Fibroblast of pulmonary artery (primary cell): ENCODE measurements at places on chromosomes 3 and 15.
A peak's percentile ranks its signal among the peaks of the same experiment; 100 is the strongest.

DNA sequence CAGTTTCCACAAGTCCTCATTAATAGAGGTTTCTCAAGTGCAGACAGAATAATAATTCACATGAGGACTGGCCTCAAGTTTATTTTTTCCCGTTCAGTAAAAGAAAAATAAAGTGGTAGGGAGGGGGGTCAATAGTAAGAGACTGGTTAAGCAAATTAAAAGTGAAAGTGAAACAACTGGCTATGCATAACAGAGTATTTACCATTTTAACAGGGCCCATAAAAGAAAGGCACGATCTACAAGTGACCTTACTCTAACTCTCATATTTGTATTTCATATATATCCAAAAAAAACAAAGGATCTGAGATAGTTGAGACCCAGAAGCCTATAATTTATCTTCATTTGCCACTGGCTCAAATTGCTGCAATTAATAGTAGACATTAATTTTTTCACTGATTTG lies 686.3 kb downstream of the NTRK3 start:
- no peak for DNase-seq

- peak; percentile 40 for DNase-seq
These were observed 64.3 kb upstream of the LEKR1 start for GRCh38 chr3:156761713-156762451.

GRCh38 chr15:42591238-42591934 lies 16.0 kb downstream of the STARD9 start:
- DNase-seq: peak; percentile 60

GRCh38 chr3:54899273-54899672 lies 28.6 kb downstream of the LRTM1 start:
- no peak for DNase-seq

DNA sequence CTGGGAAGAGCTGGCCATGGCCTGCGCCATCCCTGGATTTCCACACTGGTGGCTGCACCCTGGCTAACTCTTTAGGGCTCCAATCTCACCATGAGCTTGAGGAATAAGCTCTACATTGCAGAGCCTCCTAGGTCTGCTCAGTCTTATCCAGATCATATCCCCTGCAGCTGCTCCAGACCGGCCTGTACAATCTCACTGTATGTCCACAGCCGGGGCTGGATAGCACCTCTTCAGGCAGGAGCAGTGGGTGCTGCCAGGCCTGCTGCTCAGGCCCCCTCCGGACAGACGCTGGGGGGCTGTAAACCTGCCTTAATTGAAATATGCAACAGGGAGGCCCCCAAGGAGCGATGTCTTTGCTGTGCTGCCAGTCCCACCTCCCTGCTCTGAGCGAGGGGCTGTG lies 15.6 kb downstream of the INSYN1 start:
- DNase-seq: no peak

GRCh38 chr3:55446850-55447249 lies 40.3 kb downstream of the WNT5A start:
- no peak for DNase-seq

DNA sequence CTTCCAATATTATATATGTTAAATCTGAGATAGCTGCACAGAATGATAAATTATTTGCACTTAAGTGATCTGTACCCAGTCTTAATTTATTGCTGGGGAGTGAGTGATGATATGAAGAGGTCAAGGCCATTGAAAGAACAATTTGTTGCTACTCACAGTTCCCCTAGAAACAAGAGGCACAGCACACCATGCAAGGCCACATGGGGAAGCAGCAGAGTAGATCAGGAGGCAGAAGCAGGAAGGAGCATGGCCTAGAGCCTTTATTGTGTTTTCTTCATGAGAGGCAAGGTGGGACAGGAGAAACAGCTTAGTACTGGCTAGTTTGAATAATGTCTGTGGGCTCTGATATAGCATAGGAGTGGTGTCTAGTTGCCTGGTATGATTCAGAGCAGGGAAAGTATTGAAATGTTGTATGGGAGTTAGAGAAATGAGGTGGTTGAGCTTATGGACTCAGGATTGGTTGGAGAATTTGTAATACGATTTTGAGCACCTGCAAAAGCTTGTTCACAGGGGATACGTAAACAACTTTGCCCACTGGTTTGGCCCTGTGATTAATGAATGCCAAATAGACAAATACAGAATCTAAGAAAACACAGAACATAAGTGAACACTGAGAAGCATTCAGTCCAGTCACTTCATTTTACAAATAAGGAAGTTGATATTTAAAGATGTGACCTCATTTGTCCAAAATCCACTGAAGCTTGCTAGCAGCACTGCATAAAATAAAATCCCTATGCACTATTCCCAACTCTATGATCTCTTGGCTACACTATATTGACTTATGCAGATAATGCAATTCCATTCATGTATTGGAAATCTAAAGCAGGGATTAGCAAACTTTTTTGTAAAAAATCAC lies 71.7 kb downstream of the TMCO5A start:
- no peak for DNase-seq

- DNase-seq: no peak
These were observed 155.7 kb downstream of the CHDH start for GRCh38 chr3:53690521-53690920.

DNA sequence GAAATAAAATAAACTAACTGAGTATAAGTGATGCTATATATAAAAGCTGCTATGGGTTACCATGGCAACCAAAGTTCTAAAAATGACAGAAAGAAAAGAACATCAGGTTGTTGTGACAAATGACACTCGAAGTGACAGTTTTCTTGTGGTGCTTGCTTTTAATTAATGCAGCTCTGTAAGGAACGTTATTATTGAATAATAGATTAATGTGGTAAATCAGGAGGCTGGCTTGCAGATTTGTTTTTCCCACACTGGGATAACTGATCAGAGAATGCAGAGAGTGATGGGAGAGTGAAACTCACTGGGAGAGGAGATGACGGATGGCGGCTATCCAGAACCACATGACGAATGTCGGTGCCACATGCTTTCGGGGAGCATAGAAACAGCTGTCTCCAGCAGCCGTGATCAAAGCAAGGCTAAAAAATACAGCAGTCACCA lies 207.0 kb upstream of the ATP10A start:
- no peak for DNase-seq

- no peak for DNase-seq
These were observed 87.5 kb downstream of the PIK3CB start for GRCh38 chr3:138747225-138747624.

GRCh38 chr3:59444294-59444671 lies 394.5 kb upstream of the CFAP20DC start:
- DNase-seq: no peak

- peak; percentile 6 for DNase-seq
These were observed 88.3 kb upstream of the MYRIP start for GRCh38 chr3:39721076-39721475.

- DNase-seq: peak; percentile 79
These were observed 21.3 kb downstream of the VGLL3 start for GRCh38 chr3:86969500-86970189.

DNA sequence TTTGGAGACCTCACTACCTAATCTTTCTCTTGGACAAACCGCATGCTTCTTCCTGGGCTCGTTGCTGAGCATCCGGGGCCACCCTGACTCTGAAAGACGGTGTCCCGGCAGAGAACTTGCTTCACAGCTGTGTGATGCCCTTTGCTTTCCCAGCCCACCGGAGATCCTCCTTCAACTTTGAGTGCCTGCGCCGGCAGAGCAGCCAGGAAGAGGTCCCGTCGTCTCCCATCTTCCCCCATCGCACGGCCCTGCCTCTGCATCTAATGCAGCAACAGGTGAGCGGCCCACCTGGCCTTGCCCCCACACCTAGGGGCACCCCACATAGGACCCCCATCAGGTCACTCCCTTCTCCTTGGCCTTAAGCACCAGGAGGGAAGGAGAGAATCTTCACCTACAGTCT lies 37.7 kb downstream of the CHDH start:
- DNase-seq: no peak

- no peak for DNase-seq
These were observed 116.6 kb downstream of the SEC22A start for GRCh38 chr3:123318374-123318773.

- no peak for DNase-seq
These were observed 114.0 kb upstream of the PLCL2 start for GRCh38 chr3:16770792-16771191.

DNA sequence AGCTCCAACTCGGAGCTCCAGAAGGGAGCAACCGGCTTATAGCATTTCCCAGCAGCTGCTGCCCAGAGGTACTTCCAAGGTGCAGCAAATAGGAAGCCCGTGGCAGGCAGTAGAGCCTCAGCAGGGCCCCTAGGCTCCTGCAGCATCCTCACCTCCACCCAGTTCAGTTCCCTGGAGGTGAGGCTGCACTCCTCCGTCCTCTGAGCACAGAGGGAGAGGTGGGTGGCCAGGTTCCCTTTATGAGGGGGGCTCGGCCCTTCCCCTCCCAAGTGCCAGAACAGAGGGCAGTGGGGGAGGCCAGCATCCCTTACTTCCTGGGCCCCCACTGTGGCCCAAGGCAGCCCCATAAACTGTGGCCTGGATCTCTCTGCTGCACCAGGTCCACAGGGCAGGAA lies 150.2 kb downstream of the ATP10A start:
- DNase-seq: no peak

- DNase-seq: no peak
These were observed 79.7 kb upstream of the SMAD3 start for GRCh38 chr15:66985653-66986052.

GRCh38 chr15:53072077-53072476 lies 281.9 kb upstream of the ONECUT1 start:
- peak; percentile 10 for DNase-seq

DNA sequence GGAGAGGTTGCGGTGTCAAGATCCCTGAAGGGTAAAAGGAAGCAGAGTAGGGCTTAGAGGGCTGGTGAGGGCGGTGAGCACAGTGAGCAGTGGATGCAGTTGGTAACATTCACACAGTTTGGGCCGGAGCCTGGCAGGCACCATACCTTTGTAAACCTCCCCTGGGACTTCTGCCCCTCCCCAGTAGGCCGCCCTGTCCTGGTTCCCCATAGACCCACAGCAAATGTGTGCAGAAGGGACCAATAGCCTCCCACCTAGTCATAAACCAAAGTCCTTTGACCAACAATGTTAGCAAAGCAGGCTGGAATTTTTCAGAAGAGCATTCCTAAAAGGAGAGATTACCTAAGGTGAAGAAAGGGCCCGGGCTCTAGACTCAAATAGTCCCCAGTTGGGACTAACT lies 1.7 kb upstream of the PHGR1 start:
- no peak for DNase-seq

DNA sequence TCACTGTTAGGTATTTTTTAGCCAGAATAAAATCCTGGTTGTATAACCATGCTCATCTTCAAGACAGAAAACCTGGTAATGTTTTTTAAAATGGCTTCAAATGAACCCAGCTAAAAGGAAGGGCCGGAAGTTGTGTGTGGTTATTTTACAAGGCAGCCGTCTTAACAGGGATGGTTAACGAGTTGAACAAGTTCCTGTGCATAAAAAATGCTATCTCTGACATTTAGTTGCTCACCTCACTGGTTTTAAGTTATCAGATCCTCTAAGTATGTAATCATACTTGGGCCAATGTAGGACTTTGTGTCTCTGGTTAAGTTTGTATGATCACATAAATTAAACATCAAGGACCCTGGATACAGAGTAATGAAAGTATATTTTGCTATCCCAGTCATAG lies 2.1 kb downstream of the ATP11B start:
- DNase-seq: no peak

DNA sequence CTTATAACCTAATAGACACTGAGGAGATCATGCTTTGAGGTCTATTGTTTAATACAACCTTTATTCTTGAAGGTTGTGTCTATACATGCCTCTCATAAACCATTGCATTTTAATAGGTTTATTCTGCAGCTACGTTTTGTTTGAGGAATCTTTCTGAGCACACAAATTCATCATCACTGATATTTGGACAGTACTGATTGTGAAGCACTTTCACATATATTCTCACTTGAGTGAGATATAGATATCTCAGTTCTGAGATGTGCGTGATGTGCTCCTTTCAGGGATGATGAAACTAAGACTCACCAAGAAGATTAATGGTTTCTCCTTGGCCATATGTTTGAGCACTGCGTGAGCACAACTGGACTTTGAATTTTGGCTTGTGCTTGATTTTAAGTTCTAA lies 374.4 kb downstream of the LPP start:
- no peak for DNase-seq

- DNase-seq: no peak
These were observed 6.6 kb downstream of the CLSTN2 start for GRCh38 chr3:139941580-139941979.

DNA sequence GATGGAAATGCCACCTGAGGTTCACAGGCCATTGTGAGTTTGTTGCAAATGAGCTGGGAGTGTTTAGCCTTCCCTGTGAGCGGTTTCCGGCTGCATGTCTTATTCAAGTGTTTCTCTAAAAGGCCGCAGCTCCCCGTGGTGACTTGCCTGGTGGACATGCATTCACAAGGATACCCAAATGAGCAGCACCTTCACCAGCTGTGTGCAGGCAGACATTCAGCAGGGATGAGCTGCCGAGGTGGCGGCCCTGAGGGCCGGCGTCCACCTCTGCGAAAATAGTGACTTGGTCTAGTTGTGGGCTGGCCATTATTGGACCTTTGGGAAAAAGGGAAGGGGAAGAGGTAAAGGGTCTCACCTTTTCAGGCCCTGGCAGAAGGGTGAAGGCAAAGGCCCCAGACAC lies 23.4 kb downstream of the SPSB4 start:
- no peak for DNase-seq

DNA sequence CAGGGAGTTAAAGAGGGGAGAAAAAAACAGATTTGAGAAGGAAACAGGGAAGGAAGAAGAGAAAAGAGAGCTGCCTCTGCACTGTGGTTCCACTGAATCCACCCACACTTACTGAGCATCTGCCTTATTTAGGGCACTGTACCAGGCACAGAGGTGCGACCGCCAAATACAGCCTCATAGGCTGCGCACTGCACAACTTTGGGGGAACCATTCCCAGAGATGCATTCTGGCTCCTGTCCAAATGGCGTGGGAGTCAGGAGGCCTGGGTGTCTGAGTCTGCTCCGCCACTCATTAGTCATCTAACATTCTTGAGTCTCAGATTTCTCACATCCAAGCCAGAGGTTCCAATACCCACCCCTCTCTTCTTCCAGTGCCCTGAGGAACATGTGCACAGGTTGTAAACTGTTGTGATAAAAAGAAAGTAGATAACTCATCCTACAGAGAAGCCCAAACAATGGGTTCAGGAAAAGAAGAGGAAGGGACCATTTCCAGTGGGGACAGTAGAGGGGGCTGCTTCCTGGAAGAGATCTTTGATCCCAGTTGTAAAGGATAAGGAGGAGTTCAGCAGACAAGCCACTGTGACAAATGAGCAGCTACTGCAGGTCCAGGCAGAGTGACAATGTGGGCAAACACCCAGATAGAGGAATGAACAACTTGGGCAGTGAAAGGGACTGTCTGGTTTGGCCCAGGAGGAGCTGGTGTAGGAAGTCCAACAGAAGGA lies 254.6 kb downstream of the UACA start:
- peak; percentile 89 for DNase-seq

GRCh38 chr3:23916152-23916885 lies 471 bp downstream of the NKIRAS1 start:
- DNase-seq: no peak
